ENCODE measurements at places on chromosomes 13 and 19.

DNA sequence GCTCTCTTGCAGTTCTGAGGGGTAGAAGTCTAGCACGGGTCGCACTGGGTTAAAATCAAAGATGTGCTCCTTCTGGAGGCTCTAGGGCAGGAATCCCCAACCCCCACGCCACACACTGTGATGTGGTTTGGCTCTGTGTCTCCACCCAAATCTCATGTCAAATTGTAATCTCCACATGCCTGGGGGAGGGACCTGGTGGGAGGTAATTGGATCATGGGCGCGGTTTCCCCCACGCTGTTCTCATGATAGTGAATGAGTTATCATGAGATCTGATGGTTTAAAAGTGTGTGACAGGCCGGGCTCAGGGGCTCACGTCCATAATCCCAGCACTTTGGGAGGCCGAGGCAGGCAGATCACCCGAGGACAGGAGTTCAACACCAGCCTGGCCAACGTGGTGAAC lies 26.6 kb upstream of the CALM3 start:
- no peak for DNase-seq

DNA sequence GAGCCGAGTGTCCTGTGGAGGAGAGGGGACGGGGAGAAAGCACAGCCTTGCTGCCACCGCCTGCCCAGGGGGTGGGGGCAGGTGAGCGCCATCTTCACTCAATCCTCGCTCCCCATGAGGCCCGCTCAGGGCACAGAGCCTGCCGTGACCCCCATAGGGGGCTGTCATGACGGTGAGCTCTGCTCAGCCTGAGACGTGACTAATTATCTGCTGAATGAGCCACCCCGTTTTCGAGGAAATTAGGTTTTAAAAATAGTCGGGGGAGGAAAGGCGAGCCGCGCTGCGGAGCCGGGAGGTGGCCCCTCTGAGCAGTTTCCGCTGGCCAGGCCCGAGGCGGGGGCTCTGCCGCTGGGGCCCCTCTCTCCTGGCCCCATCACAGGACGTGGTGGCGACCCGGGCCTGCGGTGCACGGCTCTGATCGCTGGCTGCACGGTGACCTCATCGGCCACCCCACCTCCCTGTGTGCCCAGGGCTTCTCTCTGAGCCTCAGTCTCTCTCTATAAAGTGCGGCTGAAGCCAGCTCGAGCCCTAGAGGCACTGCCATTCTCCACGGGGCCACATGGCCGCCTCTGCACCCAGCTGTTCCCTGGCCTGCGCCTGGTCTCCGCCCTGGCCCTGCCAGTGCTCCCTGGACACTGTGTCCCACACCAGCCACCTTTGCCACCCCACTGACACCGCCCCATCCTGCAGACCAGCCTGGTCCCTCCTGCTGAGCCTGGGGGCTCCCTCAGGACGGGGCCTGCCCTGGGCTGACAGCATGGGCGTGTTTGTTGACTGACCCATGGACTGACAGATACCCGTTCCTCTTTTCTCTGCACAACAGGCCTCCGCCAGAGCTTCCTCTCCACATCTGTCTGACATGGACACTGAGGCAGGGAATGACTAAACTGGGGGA lies 28.3 kb downstream of the PIP5K1C start:
- no peak for DNase-seq

DNA sequence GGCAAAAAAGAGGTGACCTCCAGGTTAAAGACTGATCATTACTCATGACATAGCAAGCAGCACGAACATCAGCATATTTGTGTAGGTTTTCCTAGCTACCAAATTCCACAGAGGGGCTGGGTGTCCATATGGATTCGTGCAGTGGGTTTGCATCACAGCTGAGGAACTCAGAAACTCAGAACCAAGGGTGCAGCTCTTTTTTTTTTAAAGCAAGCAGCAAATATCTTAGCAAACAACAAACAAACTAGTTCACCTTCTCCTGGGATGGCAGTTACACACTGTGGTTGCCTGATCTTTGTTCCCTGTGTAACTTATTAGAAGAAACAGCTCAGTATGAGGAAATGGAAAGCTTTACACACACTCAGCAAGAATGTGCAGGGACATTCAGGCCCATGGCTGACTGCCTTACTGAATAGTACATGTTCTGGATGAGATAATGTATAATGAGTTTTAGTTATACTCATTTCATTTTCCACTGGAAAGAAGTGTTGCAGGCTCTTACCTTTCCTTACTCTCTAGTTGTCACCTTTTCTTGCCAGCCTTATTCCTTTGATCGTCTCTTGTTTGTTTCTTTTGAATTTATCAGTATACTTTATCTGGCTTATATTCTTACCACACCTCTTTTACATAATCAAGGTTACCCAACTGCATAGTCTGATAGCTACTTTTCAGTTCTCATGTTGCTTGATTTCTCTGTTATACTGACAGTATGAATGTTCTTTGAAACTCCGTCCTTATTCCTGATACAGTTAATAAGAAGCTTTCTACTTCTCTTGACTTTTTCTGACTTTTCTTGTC lies 4.3 kb downstream of the NDFIP2 start:
- DNase-seq = no peak

GRCh38 chr13:34155931-34156607 lies 338.1 kb downstream of the RFC3 start:
- DNase-seq = no peak

- no peak for DNase-seq
Measured at GRCh38 chr19:49338023-49338677, 2.9 kb downstream of the CD37 start.

DNA sequence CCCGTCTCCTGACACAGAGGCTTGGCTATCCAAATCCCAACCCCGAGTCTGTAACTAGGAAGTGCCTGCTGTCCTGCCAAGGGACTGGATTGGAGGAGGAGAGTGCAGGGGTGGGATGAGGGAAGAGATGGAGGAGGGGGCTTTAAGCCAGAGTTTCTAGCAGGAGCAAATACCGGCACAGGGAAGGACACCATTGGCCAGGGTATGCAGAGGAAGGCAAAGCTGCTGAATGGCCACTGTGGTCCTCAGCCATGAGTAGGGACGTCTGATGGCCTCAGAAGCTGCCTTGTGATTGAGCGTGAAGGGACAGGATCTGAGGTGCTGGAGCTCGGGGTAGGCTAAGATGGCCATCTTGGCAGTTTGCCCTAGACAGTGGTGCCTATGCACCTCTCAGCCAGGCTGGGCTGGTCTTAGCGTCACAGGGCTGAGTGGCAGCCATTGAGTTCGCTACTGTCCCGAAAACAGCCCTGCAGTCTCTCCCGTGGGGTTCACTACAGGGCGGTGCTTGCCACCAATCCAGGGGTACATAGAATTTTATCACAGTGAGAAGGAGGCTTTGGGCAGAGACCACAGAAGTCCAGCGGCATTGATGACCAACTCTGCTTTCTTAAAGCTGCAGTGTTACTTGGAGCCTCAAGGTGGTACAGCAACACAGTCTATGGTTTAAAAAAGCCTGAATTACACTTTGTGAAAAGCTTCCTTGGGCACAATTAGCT lies 61.8 kb downstream of the AKAP11 start:
- no peak for DNase-seq

DNA sequence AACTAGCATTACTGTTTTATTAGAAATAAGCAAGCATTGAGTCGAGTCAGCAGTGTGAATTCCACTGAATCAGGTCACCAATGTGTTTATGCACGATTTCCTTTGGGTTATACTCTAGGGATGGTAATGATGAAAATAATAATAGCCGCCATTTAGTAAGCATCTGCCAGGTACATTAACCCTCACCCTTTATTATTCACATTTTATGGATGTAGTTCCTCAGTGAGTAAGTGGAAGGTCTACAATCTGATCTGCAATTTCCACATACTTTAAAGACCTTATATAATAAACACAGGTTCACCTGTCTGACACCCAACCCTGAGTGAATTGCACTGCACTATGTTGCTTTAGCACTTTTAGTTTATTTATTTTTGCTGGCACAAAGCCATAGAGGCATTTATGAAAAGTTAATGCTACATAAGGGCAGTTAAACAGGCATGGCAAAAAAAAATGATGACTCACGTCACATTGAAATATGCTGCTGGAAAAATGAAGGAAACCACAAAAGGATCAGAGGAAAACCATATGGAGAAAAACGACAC lies 122.4 kb downstream of the TRPC4 start:
- DNase-seq = no peak

- no peak for DNase-seq
Measured at GRCh38 chr19:41174297-41174928, 18.6 kb upstream of the CYP2S1 start.

- no peak for DNase-seq
Measured at GRCh38 chr13:27917121-27917947, 2.5 kb upstream of the PDX1 start.

DNA sequence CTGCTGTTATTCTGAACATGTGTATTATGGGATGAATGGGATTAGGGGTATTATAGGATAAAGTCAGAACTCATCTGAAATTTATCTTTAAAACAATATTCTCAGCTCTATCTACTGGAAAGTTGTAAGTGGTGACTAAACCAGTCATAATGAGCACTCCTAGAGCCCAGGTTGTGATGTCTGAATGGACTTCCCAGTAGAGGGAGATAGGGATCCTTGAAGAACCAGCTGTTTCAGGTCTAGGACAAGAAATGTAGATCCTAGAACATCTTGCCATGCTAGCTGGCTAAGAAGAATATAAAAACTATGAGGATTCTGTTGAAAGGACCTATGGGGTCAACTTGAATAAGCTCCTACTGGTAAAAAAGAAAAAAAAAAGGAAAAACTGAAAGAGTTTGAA lies 310.8 kb downstream of the SLC7A1 start:
- peak; percentile 4 for DNase-seq

- DNase-seq = no peak
Measured at GRCh38 chr19:39038098-39038497, 5.7 kb upstream of the FBXO27 start.

DNA sequence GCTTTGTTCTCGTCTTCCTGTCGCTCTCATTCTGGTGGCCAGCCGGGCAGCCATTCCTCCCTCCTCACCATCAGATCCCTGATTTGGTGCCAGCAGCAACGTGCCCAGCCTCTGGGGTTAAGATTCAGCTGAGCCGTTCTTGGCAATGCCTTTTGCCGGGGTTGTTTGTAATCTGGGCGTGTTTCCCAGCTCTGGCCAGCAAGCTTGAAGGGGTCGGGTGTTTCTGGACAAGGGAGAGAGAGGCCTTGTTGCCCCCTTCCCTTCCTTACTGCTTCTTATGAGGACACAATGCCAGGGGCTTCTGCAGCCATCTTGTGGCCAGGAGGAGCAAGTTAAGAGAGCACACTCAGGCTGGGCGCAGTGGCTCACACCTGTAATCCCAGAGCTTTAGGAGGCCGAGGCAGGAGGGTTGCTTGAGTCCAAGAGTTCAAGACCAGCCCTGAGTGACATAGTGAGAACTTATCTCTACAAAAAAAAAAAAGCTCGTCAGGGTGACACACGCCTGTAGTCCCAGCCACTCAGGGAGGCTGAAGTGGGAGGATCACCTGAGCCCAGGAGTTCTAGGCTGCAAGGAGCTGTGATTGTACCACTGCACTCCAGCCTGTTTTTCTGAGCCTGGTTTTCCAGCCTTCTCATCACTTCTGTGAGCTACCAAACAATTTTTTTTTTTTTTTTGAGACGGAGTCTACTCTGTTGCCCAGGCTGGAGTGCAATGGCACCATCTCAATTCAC lies 10.7 kb upstream of the CRTC1 start:
- no peak for DNase-seq

DNA sequence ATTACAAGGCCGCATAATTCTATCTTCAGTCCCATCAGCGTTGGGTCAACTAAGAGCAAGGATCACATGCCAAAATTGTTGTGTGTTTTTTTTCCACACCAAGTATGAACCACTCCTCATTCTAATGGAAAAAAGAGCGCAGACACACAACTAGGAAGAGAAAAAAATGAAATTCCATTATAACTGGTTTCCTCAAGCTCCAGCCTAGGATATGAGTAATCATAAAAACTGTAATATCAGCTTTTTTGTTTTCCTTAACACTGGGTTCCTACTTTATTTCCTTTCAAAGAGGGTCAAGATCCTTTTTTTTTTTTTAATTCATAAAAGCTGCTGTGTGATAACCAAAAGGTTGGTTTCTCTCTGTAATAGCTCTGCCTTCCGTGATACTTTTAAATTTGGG lies 19.4 kb downstream of the TSHZ3 start:
- DNase-seq = no peak

DNA sequence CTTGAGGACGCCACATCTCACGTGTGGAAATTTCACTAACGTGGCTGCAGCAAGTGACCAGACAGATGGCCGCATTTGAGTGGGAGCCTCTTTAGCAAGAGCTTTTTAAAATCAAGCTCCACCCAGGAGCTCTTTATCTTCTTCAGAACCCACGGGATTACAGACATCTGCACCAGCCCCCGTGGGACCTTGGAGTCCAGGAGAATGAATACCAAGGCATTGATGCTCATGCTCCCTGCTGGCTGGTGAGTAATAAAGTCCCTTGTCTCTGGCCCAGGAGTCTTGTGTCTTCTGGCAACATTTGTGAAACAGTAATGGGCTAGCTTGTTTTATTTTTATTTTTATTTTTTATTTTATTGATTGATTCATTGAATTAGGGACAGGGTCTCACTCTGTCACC lies 64.4 kb downstream of the TRPM4 start:
- no peak for DNase-seq

GRCh38 chr13:50283017-50283416 lies 267.8 kb downstream of the KCNRG start:
- no peak for DNase-seq

- DNase-seq = no peak
Measured at GRCh38 chr19:30596813-30597399, 224.7 kb downstream of the ZNF536 start.

DNA sequence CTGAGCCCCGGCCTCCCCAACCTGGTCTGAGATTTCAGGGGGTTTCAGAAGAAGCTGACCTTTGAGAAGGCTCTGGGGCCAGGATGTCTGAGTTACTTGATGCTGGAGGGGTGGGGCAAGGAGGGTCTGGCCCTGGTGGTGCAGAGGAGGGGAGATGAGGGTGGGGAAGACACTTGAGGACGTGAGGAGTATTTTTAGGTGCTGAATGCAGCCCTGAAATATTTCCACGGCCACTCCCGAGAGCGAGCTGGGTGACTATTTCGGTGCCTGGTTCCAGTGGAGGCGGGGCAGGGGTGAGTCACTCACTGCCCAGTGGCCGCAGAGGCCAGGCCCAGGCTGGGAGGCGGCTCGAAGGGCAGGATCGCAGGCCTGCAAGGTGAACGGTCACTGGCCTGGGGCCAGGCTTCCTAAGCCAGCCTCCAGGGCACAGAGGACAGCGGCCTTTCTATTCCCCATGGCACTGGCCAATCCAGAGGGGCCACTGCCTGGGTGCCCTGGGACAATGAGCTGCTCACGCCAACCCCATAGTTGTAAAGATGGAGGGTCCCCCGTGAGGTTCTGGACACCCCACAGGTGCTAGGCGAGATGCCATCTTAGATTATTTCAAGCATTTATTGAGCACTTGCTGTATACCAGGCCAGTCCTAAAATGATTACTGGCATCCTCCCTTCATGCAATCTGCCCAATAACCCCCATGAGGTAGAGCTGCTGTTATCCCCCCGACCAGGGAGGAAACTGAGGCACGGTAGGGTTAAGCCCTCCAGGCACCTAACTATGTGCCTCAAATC lies 19.7 kb upstream of the JUND start:
- DNase-seq = peak; percentile 51

DNA sequence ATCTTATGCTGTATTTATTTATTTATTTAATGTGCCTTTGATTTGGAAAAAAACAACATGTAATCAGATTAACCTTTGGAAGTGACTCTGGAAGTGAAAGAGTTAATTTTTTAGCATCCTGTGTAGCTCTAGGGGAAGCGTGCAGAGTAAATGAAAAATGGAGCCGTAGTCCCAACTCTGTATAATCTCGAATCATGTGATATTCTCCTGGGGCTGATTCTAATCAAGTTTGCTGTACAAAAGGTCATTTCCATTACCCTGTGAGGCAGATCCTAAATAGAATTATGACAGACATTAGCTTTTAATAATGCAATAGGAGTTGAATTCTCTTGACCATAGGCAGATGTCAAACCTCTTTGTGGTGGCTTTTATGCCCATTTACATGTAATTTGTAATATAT lies 238.6 kb upstream of the CSNK1A1L start:
- no peak for DNase-seq

Measured in SW 1271 (cell line).